ENCODE measurements at places on chromosomes 4 and X.

DNA sequence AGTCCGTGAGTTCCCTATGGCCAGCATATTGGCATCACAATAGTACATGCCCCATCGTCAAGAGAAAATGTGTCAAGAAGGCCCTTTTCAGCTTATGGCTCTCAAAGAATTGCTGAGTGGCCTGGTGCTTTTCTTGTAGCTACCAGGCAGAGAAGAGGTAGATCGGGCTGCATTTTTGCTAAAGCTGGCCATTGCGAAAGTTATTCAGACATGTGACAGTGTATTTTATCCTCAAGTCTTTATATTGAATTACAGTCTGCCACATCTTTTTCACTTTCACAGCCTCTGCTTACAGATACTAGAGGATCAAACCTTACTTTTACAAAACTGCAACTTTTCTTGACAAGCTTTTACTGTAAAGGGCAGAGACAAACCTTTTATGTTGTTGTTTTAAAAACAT, 261.5 kb upstream of the IGFBP7 start:
- no peak for DNase-seq

DNA sequence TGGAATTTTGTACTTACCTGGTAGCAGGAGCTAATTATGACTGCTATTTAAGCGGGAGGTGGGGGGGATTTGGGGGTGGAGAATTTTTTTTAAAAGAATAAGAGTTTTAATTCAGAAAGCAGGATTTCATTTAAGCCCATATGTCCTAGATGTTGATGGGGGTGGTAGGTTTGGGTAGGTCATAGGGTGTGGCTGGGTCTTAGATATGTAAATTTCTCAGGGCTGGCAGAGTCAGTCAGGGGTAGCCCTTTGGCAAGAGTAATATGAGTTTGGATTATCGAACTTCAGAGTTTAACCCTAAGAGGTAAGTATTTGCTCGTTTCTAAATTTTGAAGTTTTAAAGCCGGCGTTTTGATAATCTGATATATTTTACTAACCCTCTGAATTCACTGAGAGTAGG, 35.2 kb upstream of the COX18 start:
- no peak for DNase-seq

GRCh38 chrX:134909261-134909660, 81.5 kb upstream of the SMIM10 start:
- DNase-seq: no peak

DNA sequence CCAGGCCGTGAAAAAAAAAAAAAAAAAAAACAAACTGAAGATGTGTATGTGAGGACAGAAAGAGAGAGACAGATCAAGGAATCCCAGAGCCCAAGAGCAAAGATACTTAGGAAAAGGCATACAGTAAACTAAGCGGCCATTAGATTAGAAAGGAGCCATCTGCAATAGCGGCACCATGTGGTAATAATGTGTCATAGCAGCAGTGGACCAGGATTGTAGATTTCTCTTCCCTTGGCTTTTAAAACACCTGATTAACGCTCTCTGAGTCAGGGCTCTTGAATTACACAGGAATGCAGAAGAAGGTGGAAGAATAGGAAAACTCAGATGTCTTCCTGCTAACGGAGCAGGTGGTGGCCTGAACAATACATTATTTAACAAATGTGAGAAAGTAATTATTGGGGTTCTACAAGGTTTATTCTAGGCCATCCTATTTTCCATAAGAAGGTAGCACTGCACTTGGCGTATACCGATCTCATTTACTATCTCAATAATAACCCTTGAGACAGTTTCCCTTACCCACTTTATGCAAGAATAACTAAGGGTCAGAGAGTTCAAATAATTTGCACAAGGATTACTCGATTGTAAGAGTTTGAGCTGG, 182.7 kb downstream of the KCNIP4 start:
- no peak for DNase-seq

GRCh38 chrX:115318139-115318538, 28.6 kb downstream of the LUZP4 start:
- DNase-seq: no peak

- DNase-seq: no peak
These were observed 139.2 kb downstream of the NSUN7 start for GRCh38 chr4:40888933-40889332.

- DNase-seq: no peak
These were observed 387.8 kb downstream of the DCAF12L2 start for GRCh38 chrX:125778261-125778660.

DNA sequence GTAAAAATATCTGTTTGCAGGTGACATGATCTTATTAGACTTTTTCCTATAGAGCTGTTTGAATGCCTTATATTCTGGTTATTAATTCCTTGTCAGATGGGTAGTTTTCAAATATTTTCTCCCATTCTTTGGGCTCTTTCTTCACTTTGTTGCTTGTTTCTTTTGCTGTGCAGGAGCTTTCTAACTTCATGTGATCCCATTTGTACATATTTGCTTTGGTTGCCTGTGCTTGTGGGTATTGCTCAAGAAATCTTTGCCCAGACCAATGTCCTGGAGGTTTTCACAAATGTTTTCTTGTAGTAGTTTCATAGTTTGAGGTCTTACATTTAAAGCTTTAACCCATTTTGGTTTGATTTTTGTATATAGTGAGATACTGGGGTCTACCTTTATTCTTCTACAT, 63.0 kb downstream of the MAGED1 start:
- no peak for DNase-seq

DNA sequence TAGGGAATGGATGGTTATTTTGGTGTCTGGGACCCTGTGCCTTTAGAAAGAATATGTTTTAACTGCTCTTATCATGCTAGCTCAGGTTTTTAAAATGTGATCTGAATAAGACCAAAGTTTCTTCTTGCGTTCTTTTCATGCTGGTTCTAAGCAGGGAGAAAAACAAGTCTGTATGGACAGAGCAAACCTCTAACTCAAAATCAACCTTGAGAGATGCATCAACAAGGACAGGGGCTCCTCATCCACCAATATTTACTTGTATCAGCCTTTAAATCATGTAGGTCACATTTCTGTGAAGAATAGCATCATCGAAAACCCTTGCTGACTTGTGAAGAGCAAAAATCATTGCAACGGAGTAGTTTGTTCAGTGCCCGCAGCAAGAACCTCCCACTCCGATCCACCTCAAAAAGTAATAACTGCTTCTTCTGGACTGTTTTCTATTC, 1.2 kb downstream of the ATP10D start:
- DNase-seq: no peak

DNA sequence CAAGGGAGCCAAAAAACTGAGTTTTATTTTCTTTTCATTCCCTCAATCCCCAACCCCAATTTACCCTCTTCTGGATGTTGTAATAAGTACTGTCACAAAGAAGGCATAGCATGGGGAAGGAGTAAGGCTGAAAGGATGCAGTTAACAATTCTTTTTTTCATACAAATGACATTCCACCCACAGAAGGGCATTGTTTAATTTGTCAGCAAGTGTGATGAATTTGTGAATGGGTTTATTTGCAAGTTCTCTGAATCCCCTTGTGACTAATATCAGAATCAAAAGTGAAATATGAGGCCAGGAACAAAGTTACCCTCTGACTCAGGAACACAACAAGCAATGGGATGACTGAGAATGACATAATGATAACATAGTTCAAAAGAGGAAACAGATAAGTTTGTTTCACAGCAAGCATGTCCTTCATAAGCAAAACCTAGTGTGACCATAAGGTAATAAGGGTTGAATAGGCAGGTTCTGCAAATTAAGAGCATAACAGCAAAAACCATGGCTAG, 2.1 kb downstream of the GEMIN8 start:
- no peak for DNase-seq

DNA sequence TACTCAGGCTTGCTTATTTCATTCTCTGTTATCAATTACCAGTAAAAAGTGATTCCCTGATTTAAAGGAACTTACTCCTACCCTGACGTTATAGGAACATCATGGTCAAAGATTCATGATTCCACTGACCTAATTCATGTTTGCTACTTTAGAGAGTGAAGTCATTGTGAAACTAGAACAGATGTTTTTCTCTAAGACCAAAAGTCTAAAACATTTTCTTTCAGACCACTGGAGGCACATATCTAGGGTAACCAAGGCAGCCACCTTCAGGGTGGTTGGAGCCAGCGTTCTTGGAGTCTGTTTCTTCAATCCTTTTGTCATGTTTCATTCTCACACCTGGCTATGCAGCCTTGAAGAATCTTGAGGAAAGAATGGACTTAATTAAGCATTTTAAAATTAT, 77.8 kb downstream of the GALNTL6 start:
- DNase-seq: no peak

- no peak for DNase-seq
These were observed 204.8 kb downstream of the PDGFC start for GRCh38 chr4:156766846-156767245.

GRCh38 chr4:19063662-19064061, 1042.1 kb upstream of the LCORL start:
- DNase-seq: no peak

DNA sequence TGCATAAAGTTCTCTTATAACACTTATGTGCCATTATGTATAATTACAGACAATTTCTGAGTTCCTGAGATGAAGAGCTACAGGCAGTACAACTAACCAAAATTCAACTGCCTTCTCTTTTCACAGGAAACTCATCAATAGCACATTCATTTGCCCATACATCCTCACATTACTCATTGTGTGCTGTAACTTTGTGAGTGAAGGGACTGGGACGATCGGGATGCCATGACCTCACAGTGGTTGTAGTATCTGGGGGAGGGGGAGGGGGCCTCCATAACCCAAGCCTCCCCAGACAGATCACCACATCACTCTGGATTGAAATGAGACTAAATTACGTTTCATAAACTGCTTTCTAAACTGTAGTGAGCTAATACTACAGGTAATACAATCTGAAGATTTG, 60.7 kb downstream of the ABCG2 start:
- DNase-seq: no peak

DNA sequence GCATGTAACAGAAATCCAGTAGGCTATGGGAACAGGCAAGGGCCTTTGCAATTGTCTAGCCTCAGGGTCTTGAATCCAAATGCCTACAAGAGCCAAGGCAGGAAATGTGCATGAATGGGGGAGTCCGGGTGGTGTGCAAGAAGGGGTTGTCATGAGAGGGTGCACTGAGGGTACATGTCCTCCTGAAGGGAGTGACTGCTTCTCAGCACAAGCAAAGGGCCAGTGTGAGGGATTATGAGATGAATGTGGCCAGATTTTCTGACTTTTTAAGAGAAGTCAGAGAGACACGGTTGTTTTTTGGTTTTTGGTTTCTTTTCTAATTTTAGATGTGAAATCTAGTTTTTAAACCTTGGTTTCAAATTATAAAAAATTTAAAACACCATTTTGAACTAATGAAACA, 76.5 kb upstream of the LSM6 start:
- DNase-seq: no peak

GRCh38 chrX:120350450-120351138, 11.3 kb upstream of the ATP1B4 start:
- DNase-seq: no peak

- peak; percentile 16 for DNase-seq
These were observed 16.0 kb downstream of the UBA6 start for GRCh38 chr4:67684839-67685531.

Measured in BJ (cell line).